ENCODE measurements at places on chromosomes 13 and 19.

- DNase-seq = no peak
Measured at GRCh38 chr19:52474351-52475127, 21.2 kb downstream of the ZNF578 start.

- no peak for DNase-seq
Measured at GRCh38 chr19:10936661-10937084, 8.1 kb downstream of the TIMM29 start.

GRCh38 chr13:20142927-20143480 lies 17.8 kb downstream of the GJA3 start:
- no peak for DNase-seq

GRCh38 chr13:34751492-34751891 lies 190.6 kb upstream of the NBEA start:
- no peak for DNase-seq

GRCh38 chr13:50125304-50125553 lies 110.0 kb downstream of the KCNRG start:
- peak; percentile 62 for DNase-seq

GRCh38 chr13:93086329-93086728 lies 140.3 kb upstream of the GPC6 start:
- DNase-seq = no peak

DNA sequence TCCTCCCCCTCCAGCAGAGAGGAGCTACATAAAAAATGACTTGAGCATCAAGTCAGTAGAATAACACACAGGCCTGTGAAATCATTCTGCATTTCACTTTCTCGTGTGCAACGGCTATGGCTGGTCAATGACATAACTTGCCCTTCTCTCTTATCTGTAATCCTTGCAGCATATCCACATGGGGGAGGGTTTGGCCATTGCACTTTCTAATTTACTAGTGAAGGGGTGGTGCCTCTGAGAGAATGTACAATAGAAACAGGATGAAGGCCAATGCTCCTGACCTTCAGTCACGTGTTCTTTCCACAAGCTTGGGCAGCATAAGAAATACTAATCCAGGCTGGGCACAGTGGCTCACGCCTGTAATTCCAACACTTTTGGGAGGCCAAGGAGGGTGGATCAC lies 641.0 kb upstream of the ARGLU1 start:
- no peak for DNase-seq

- DNase-seq = no peak
Measured at GRCh38 chr19:27746691-27747380, 1466.1 kb downstream of the UQCRFS1 start.

GRCh38 chr13:20431080-20431479 lies 94.6 kb downstream of the CRYL1 start:
- DNase-seq = no peak

DNA sequence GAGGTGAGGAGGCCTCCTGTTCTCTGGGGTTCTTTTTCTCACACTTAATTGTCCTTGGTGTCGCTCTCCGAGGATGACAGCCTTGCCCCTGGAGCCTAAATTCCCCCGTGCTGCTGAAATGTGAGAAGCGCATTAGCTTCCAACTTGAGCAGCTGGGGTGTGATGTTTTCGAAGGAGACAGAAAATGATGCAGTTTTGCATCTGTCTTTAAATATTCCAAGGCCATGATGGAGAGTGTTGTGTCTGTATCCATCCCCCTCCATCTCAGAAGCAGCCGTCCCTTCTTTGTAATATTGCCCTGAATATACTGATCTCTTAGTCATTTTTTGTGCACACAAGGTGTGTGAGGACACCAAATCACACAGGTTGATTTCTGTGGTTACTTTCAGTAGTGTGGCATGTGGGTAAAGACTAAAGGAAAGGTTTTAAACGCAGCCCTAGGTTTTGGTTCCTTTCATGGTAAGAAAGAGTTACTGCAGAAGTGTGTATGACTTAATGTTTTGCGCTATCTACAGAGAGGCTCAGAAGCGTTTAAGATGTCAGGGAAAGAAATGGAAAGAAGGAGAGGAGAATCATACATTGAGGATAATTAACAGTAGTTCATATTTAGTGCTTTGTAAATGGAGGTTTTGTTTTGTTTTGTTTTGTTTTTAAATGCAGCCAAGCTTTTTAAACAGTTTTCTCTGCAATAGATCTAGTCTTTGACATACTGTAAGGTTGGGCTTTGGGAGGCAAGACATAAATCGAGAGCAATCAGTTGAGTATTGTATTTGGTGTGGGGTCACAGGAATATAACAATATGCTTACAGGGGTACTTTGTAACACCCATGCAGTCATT lies 1.6 kb downstream of the NBEA start:
- DNase-seq = no peak

DNA sequence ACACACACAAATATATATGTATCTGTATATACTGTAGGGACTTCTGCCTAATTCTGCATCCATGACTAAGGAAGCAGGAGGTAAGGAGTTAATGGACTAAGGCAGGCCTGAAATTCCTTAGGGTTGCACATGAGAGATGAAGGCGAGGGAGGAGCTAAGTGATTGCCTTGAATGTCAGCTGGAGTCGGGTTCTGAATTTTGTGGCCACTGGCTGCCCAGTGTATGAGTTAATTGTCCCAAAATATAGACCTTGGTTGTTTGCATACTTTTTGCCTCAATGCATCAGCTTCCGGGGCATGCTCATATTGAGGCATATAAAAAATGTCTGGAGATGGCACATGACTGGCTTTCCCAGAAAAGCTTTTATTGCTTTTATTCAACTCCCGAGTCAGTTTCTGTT lies 245.5 kb downstream of the TDRD3 start:
- no peak for DNase-seq

DNA sequence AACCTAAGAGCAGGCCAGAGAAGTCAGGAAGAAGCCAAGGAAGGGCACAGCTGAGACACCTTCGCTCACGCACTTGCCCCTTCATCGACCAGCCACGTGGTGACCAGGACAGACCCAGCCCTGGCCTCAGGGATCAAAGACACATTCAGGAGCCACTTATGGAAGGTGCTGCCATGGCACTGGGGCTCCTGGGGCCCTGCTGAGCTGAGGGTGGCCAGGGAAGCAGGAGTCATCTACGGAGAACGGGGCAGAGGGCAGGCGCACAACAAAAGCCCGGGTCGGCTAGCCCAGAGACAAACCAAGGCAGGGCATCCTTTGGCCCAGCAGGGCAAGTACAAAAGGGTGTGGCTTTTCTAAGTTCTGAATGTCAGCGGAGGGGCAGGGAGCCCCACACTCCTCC lies 2.3 kb downstream of the PLPP2 start:
- no peak for DNase-seq

- peak; percentile 91 for DNase-seq
Measured at GRCh38 chr19:23249911-23250649, at the start of gene ZNF724. Gene ZNF724 (minus strand): TSS chr19:23250394. CDS start chr19:23250242, 152 bp downstream.

- DNase-seq = no peak
Measured at GRCh38 chr13:59643906-59644626, 519.7 kb downstream of the DIAPH3 start.

- no peak for DNase-seq
Measured at GRCh38 chr19:47435883-47436417, 16.6 kb upstream of the MEIS3 start.

GRCh38 chr13:42101821-42102585 lies 53.6 kb downstream of the DGKH start:
- no peak for DNase-seq

DNA sequence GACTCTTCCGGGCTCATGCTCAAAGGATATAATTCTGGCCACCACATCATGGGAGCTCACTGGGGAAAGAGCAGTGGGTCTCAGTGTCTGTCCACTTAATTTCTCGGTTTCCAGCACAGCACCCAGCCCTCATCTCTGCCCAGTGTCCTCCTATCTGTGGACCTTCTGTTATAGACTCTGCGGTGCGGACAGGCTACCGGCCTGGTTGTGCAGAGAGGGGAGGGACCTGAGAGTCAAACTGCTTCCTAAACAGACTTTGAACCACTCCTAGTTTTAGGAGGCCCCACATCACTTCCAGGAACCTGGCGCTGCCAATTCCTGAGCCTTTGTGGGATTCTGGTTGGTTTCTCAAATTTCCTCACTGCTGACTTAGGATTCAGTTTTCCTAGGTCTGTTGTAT lies 59.8 kb upstream of the MED4 start:
- DNase-seq = no peak

DNA sequence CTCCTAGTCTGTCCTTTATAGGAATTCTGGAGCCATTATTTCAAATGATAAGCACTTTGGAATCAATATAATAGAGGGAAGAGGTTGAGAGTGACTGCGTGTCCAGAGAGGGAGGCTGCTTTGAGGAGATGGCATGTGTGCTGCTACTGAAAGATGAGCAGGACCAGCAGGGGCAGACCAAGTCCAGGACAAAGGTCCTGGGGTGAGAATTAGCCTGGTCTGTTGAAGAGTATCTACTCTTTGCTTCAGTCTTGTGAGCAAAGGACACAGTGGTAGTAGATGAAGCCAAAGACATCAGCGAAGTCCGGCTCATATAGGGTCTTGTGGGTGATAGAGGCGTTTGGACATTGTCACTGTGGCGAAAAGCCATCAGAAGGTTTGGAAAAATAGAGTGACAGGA lies 21.1 kb downstream of the SGCG start:
- no peak for DNase-seq

- DNase-seq = no peak
Measured at GRCh38 chr13:35468195-35468594, 8.3 kb downstream of the MAB21L1 start.

DNA sequence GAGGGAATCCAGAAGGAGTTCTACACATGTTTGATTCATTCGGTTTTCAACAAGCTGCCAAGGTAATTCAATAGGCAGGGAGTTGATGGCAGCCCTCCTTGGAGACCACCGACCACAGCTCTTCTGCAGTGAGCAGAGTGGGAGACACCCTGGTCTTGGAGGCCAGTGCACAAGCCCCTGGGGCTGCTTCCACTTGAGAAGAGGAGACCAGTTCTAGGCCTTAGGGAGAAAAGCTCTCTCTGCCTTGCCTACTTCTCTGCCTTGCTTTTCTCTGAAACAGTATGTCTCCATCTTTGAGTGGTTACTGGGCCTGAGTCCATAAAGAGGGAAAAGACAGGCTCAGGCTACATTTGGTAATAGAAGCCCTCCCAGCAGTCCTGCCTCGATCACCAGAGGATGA lies 671.9 kb downstream of the UQCRFS1 start:
- DNase-seq = no peak

DNA sequence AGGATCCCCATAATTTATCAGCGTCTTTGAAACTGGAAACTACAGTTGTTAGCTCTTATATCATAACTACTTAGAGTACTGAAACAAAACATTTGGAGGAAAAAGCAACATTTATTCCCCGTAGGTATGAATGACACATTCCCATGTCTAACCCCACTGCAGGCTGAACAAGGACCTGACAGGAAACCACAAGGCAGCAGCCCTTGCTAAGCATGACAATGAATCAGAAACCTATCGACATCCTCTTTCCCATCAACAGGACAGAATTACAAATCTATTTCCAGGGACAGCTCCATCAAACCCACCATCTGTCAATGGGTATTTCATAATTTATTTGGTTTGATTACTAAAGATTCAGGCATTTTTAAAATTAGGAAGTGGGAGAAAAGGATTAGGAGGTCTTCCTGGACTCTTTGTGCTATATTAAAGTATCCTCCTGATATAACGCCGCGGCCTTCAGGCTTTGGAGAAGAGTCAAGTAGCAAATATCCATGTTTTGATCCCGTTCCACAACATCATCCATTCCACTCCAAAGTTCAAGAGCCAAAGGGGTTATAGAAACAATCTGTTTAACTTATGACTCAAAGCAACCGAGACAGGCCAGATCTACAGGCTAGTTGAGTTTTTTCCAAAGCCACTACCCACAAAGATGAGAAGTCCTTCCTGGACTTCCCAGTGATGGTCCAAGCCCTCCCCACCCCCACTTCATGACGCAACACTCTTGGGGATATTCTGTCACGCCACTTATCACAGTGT lies 51.1 kb downstream of the FAM216B start:
- DNase-seq = no peak

GRCh38 chr19:8158411-8159074 lies 9.2 kb upstream of the FBN3 start:
- DNase-seq = peak; percentile 73

DNA sequence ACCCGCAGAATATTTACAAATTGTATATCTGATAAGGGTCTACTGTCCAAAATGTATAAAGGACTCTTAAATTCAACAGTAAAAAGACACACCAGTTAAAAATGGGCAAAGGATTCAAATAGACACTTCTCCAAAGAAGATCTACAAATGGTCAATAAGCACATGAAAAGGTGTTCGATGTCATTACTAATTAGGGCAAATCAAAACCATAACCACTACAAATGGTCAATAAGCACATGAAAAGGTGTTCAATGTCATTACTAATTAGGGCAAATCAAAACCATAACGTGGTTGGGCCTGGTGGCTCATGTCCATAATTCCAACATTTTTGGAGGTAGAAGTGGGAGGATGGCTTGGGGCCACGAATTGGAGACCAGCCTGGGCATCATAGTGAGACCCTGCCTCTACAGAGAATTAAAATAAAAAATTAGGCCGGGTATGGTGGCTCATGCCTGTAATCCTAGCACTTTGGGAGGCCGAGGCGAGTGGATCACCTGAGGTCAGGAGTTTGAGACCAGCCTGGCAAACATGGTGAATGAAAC lies 40.5 kb downstream of the ACTN4 start:
- no peak for DNase-seq

GRCh38 chr13:41934120-41934519 lies 26.8 kb downstream of the VWA8 start:
- no peak for DNase-seq

DNA sequence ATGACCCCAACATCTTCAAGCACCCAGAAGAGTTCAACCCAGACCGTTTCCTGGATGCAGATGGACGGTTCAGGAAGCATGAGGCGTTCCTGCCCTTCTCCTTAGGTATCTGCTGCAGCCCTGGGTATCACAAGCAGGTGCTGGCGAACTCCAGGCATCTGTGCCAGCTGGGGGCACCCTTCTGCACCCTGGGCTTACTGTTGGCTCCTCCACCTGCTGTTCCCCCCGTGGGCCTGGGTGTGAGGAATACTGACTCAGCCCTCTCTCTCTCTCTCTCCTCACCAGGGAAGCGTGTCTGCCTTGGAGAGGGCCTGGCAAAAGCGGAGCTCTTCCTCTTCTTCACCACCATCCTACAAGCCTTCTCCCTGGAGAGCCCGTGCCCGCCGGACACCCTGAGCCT lies 13.0 kb downstream of the CYP2S1 start:
- no peak for DNase-seq

DNA sequence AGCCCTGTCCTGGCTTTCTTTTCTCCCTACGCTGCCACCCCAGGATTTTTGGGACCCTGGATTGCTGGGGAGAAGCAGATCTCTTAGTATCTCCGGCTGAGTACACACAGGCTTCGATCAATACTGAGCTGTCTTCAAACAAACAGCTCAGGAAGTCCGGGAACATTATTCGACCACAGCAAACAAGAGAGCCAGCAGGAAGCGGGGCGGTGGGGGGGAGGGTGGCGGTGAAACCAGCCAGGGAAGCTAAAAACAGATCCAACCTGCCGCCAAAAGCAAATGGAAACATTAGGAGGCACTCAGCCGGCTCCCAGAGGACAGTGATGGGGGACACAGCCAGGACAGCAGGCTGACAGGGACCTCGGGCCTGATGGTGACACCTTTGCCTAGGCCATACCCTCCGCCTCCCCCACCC lies 12.2 kb upstream of the BCAM start:
- DNase-seq = no peak

- DNase-seq = no peak
Measured at GRCh38 chr13:46043647-46044046, 8.9 kb downstream of the ZC3H13 start.
